ENCODE measurements at places on chromosomes 7 and 10.

DNA sequence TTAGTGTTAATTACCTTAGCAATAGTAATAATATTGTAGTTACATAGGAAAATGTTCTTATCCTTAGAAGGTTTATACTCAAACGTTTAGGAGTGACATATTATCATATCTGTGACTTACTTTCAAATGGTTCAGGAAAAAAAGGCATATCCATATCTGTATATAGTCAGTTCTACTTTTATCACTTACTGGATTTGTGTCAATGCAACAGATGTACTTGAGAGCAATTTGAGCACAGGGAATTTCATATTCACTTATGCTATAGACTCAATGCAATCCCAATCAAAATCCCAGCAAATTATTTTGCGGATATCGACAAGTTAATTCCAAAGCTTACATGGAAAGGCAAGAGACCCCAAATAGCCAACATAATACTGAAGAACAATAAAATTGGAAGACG is 10.0 kb downstream of the DENND11 start:
- no peak for DNase-seq

DNA sequence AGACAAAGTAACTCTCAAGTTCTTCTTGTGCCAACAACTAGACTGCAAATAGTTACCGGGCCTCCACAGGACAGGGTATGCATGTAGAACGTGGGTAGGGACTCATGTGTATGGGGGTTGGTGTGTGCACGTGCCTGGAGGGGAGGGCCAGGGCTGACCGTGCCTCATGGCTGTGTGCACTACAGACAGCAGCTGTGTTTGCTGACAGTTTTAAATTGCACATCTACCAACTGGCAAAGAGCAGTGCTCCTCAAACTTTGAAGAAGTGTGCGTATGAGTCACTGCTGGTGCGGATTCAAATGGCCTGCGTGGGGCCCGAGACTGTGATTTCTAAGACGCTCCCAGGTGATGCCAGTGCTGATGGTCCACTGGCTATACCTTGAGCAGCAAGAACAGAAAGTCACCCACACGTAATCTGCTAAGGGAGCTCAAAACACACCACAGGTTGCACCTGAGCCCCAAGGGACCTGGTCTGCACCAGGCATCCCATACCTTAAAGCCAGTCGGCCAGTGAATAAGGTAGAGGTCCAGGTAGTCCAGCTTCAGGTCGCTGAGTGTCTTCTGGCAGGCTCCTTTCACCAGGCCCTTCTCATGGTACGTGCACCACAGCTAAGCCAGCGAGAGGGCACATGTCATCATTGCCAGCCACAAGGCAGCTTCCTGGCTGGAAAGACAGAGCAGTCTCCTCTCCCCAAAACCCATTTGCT is 8.5 kb downstream of the AKR1B1 start:
- DNase-seq, result no peak

GRCh38 chr7:83786858-83787257 is 137.9 kb upstream of the SEMA3E start:
- DNase-seq, result no peak

- no peak for DNase-seq
These were observed 2.1 kb downstream of the SYNPO2L start for GRCh38 chr10:73653701-73654100.

DNA sequence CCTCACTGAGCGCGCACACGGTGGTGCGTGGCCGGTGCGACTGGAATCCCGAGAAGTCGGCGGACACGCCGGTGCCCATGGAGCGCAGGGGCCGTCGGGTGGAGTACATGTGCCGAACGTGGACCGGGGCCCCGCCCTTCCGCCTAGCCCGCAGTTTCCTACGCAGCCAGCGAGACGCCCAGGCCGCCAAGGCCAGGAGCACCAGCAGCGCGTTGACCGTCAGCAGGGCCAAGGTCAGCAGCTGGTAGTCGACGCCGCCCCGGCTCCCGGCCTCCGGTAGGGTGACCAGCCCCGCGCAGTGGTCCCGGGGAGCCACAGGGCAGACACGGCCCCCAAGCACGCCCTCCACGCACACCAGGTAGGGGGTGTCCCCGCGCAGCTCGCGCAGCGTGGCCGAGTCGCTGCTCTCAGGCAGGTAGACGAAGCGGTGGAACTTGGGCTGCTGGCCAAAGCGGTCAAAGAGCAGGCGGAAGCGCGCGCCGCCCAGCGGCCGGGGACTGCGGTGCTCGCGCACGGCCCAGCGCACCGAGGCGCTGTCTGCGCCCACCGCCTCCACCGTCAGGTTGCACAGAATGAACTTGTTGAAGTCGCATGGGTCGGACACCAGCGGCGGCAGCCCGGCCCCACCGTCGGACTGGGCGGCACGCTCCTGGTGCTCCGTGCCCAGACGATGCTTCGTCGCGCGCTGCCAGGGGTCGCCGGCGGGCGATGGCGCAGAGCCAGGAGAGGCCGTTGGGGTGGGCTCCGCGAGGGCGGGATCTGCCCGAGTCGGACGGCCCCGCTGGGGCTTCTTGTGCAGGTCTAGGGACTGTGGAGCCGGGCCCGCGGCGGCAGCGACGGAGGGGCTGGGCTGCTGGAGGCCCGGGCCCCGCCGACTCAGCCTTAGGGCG is 2.2 kb downstream of the TRIL start:
- DNase-seq, result peak; percentile 54

DNA sequence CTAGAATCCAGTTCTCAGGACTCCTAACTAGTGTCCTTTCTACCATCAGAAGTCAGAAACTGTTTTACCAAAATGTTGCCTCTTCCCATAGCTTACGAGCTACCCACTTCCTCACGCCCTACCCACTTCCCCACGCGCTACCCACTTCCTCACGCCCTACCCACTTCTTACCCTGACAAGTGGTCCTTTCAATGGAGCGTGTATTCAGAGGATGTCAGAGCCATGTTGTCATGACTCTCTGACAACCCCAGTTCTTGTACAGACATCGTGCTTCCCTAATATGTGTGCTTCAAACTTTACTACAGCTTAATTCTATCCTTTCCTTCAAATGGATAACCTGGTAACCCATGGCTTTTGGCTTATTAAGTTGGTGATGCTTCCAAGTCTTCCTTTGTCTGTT is 84.8 kb upstream of the PHF14 start:
- no peak for DNase-seq

DNA sequence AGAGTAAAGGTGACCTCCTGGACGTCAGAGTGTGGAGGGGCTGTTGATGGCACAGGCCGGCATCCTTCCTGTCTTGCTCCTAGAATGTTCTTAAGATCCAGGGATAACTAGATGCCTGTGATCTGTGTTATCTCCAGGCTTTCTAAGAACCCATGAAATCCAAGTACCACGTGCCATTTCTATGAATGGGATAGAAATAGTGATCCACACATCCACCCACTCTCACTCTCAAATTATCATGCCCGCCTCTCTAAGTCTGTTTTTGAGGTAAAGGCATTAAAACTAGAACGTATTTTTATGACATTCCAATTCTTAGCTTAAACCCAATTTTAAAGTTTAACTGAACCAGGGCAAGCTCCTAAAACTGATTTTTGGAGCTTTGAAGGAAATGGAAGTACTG is 622.5 kb downstream of the PARD3 start:
- no peak for DNase-seq

DNA sequence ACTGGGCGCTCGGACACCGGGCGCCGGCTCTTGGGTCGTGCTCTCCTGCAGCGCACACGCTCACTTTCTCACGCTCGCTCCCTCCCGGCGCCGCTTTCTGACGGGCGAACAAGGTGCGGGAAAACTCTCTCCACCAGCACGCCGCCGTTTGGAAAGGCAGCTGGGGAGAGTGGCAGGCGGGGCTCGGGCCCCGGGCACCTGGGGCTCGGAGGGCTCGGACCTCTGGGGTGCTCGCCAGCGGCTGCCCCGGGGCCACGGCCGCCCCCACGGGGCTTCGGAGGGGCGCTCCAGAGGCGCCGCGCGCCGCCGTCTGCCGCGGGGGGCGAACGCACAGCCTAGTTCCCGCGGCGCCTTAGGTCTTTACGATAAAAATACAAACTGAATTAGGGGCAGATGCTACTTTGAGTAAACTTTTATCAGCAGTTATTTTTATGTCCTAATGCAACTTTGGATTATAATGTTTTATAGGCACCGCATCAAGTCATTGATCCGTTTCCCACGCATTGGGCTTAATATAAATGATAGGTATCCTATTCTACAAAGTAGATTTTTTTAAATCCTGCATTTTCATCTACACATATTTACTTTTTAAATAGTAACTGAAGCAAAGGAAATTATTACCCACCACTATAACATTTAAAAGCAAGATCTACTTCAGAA is 535 bp upstream of the EPC1 start:
- no peak for DNase-seq

DNA sequence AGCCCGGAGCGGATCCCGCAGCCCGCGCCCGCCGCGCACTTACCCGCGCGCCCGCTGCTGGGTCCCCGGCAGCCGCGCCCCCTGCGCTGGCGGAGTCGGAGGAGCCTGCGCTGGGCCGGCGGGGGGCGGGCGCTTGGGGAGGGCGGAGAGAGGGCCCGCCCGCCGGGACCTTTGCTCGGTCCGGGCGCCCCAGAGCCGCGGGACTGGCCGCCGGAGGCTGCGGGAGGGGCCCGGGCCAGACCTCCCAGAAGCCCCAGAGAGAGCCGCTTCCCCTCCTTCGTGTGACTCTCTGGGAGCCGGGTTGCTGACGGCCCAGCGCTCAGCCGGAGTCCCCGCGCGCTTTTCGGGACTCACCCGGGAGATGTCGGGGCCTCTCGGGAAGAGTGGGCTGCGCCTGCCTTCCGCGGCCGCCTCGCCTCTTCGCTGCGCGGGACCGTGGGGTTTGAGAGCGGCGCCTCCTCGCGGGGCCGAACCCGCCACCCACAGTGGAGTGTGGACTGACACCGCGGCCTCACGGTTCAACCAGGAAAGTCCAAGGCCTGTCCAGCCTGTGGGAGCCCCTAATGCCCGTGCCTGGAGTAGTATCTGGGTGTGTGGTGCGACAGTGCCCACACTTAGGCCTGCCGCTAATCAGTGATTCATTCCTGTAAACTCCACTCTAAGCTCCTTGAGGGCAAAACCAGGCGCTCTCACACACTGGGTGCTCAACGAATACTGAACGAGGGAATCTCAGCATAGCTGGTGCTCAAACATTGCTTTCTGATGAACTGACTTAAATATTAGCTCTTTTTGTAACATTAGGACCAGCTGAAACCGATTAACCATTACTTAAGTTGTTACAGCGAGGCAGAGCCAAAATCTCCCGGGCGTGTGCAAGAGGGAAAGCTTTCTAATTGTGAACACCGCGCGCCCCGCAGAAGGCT is at the start of gene GSDME:
GSDME (minus strand) TSS at position 112 of the 923 bp plus-strand sequence. CDS start 7,690 bp downstream, outside the sequence.
- peak; percentile 83 for DNase-seq

DNA sequence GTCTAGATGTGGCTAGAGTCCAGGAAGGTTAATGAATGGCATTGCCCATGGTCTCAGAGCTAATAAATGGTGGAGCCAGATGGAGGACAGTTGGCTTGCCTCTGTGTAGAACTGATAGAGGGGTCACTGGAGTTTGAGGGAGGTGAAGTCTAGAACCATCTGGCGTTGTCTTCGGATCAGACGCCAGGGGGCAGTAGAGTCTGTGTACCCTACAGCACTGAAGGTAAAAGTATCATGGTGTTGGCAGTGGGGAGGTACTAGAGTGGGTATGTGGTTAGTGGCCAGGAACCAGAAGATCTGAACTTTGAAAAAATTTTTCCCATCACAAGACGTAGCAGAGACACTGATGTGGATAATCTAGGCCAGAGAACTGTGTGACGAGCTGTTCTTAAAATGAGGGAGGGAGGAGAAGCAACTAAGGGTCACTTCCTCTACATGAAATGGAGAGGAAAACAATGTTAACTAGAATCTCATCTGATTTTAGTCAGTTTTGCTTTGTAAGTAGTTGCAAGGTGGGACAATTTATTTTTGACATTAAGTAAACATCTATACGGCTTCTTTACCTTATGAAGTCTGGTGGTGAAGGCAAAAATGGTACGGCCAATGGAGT is 227.9 kb upstream of the PRSS58 start:
- DNase-seq, result no peak

DNA sequence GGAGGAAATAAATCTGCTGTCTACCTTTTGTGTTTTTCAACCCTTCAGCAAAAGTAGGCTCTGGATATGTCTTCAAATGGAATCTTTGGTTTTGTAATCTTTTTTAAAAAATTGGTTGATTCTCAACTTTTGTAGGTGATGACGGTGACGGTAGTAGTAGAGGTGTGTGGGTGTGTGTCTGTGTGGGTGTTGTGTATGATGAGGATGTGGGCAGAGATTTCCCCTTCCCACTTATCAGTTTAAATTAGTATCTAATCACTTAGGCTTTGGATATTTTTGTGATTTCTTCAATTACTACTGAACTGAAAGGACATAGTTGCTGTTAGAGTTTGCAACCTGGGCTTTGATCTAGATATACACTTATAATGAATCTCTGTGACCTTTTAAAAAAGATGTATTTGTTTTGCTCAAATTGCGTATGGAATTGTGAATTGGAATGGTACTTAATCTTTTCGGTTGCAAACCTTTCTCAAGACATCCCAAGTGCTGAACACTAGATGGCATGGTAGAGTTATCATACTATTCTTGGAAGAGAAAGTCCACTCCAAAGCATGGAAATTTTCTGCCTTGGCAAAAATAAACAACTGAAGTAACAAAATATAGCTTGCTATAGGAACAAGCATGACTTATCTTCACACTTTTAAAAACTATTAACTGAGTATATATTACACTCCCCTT is 51.9 kb upstream of the A1CF start:
- peak; percentile 21 for DNase-seq

- no peak for DNase-seq
These were observed 99.5 kb downstream of the VTI1A start for GRCh38 chr10:112546474-112546873.

DNA sequence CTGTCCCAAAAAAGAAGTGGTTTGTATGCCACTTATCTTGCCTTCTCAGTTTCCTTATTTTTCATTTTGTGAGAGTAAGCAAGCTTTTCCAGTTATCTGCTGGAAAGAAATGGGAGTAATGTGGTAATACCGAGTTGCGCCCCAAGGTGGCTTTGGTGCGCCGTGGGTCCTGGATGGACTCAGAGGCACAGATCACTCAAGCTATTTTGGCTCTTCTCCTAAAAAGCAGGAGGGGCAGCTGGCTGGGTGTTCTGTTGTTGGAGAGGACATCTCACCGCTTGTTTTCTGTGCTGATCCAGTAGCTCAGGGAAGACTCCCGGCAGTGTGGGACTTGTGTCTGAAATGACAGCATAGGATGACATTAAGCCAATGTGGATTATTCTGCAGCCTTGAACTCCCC is 16.4 kb downstream of the PRKRIP1 start:
- no peak for DNase-seq

DNA sequence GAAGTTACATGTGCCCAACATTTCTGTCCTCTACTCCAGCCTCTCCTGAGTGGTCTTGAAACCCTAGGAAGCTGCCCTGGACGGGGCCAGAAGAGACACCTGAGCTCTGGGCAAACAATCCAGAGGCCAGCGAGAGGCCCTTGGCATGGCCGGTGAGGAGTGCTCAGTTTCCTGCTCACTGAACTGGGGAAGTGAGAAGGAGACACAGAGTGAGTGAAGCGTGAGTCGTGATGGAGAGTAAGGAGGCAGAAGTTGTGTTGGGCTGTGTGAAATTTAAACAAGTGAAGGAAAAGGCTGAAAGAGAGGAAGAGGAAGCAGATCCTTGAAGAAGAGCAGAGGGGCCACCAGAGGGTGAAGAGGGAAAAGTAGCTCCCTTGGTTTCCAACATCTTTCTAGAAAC is 73.2 kb downstream of the WNT2 start:
- no peak for DNase-seq
